ENCODE measurements at places on chromosomes 16 and 17.

DNA sequence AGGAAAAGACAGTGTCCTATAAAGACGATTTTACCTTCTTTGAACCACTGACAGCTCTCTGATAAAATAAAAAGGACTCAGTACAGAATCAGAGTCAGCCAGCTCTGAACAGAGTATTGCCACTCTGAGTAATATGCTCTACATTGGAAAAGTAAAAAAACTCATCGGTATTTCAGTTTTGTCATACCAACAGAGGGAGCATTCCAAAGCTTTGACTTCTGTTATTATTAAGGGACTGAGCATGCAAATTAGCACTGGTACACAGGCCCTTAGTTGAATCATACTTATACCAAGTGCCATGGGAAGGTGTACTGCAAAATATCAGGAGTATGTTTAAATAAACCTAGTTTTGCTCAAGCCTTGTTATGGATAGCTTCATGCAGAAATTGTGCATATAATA lies 509.0 kb upstream of the KIF2B start:
- DNase-seq: no peak

- DNase-seq: no peak
These were observed 13.0 kb downstream of the RARA start for GRCh38 chr17:40321961-40322357.

DNA sequence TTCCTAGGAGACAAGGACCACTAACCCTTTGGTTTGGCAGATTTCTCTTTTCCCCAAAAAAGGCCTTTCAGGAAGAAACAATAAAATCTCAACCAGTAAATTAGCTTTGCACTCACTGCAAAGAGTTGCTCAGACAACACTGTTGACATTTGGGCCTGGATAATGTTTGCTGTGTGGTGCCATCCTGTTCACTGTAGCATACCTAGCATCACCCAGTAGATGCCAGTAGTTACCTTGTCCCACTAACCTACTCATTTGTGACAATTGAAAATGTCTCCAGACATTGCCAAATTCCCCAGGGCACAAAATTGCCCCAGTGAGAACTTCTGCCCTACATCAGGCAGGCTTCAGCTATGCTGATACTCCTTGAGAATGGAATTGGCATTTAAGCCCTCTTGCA lies 177.0 kb upstream of the ERCC4 start:
- no peak for DNase-seq

DNA sequence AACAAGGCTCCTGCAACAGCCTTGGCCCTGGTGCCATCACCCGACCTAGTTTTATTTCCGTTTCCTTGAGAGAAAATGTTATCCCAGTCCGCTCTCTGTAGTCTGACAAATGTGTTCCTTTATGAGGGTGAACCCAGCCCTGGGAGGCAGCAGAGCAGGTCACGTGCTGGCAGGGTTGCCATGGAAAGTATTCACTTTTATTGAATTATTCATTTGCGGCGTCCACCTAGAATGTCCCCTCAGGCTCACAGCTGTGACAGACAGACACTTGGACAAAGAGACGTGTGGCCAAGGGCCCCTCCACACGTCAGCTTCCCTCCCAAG lies 90.0 kb downstream of the WSCD1 start:
- DNase-seq: no peak

- DNase-seq: no peak
These were observed 5.8 kb upstream of the IL17C start for GRCh38 chr16:88632587-88632930.

- no peak for DNase-seq
These were observed 10.0 kb downstream of the C1QTNF1 start for GRCh38 chr17:79033741-79034501.

GRCh38 chr17:1420981-1421380 lies 21.0 kb upstream of the YWHAE start:
- DNase-seq: no peak

GRCh38 chr17:34435182-34435928 lies 72.3 kb upstream of the CCL1 start:
- no peak for DNase-seq

GRCh38 chr17:66602659-66603384 lies 232.1 kb upstream of the CACNG5 start:
- no peak for DNase-seq

DNA sequence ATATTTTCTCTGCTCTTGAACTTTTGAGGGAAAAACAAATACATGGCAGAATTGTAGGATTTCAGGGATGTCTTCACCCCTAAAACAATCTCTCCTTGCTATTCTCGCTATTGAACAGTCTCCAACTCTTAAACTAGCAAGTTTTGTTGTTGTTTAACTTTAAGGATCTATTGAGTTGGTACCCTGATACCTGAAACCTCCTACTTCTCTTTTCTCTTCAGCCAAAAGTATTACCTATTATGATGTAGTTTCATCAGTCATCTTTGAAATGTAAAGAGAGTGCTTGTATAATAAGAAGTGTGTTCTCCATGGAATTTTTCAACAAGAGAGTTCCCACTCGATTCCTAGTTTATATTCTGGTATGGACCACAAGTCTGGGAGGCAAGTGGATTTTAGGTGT lies 211.6 kb upstream of the TBX2 start:
- DNase-seq: no peak

DNA sequence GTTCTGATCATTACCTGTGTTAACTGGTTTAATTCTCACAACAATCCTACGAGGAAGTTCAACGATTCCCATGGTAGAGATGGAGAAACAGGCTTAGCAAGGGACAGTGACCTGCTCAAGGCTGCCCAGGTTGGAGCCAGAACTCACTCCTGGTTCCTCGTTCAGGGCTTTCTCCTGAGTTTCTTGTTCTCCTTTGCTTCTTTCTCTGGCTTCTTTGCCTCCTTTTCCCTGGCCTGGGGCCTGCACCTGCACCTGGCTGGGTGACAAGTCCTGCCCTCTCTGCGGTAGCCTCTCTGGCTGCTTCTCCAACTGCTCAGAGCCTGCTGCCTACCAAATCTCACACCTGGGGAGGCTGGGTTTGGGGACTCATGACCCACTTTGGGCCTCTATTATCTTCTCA lies 2.8 kb downstream of the CCL22 start:
- no peak for DNase-seq
